K562 (cell line): ENCODE measurements at places on chromosomes 5 and 9. TPM values are rescaled to one million over a fixed set of nuclear protein-coding genes. Genes with fewer than 3 reads are reported as not detected.

The TMEM252 gene
- total RNA-seq = not detected in 2 replicates

GRCh38 chr5:167696558-167697314, 594.7 kb upstream of the WWC1 start:
- no peak for DNase-seq

The PTGES gene
- not detected in 2 replicates for total RNA-seq

The XRCC4 gene
- total RNA-seq = 15.4 and 15.7 TPM in 2 replicates

The IL3 gene
- not detected in 2 replicates for total RNA-seq

The FAM174A gene
- 1.4 and 2.1 TPM in 2 replicates for total RNA-seq

- DNase-seq = no peak
Measured at GRCh38 chr9:19689328-19690101, 99.3 kb downstream of the SLC24A2 start.
